Transverse colon (tissue), 4 donors: ENCODE measurements at places on chromosomes 5 and 9.

- H3K27ac ChIP-seq: peak overlapping the region; percentile 44
- no peaks in the 10 kb centered on the region for H3K36me3 ChIP-seq
- H3K4me3 ChIP-seq: no peak overlapping the region
- H3K4me1 ChIP-seq: no peaks in the 10 kb centered on the region
Measured at GRCh38 chr9:2817999-2818803, 25.7 kb downstream of the PUM3 start.

DNA sequence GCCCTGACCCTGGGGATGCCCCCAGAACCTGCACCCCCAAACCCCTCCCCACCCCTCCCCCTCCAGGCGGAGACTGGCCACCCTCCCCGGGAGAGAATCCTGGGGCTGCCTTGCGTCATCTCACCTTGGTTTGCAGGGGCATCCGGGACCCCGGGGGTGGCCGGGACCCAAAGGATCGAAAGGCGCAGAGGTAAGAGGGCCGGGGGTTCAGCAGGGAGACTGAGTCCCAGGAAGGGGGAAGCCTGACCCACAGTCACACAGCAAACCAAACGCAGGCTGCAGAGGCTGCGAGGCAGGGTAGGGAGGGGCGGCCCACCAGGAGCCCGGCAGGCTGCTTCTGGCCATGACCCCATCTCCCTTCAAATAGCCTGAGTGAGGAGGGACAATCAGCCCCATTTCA is 33.8 kb upstream of the ORM1 start:
- no peaks in the 10 kb centered on the region for H3K4me1 ChIP-seq
- DNase-seq: peak; percentile 6
- H3K27me3 ChIP-seq: no peaks in the 10 kb centered on the region

DNA sequence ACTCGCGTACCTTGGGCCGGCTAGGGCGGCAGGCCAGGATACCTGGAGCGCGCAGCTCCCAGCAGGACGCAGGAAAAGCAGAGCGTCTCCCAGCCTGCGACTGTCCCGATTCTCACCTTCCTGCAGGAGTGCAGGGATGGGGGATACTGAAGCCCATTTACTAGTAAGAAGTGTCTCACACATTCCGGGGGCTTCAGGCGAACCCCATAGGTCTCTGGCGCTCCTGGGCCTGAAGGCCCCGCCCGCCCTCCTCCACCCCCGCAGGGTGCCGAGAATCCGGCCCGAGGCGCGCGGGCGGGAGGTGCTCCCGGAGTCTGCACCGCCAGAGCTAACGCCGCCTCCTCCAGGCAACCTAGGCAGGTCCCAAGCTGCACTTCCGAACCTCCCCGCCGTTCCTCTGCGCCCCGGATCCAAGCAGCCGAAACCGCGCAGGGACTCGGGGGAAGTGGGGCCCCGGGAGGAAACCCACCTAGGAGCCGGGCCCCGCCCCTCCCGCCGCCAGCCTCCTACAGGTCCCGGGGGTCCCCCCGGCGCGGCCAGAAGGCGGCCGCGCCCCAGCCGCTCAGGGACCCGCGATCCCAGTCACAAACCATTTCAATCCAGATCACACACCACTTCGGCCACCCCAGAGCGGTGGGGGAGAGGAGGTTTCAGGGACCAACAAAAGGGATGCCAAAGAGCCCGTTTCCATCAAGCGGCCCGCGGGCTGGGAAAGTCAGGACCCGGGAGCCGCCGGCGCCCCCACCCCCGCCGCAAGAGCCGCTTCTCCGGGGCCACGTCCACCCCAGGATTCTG is 1.2 kb downstream of the ROR2 start:
- no peaks in the 10 kb centered on the region for H3K36me3 ChIP-seq
- H3K27me3 ChIP-seq: peaks cover 62% of the 10 kb centered on the region
- peaks cover 33% of the 10 kb centered on the region for H3K4me1 ChIP-seq
- peak overlapping the region; percentile 94 for H3K27ac ChIP-seq
- peak; percentile 66 for DNase-seq
- peak overlapping the region; percentile 49 for H3K4me3 ChIP-seq

DNA sequence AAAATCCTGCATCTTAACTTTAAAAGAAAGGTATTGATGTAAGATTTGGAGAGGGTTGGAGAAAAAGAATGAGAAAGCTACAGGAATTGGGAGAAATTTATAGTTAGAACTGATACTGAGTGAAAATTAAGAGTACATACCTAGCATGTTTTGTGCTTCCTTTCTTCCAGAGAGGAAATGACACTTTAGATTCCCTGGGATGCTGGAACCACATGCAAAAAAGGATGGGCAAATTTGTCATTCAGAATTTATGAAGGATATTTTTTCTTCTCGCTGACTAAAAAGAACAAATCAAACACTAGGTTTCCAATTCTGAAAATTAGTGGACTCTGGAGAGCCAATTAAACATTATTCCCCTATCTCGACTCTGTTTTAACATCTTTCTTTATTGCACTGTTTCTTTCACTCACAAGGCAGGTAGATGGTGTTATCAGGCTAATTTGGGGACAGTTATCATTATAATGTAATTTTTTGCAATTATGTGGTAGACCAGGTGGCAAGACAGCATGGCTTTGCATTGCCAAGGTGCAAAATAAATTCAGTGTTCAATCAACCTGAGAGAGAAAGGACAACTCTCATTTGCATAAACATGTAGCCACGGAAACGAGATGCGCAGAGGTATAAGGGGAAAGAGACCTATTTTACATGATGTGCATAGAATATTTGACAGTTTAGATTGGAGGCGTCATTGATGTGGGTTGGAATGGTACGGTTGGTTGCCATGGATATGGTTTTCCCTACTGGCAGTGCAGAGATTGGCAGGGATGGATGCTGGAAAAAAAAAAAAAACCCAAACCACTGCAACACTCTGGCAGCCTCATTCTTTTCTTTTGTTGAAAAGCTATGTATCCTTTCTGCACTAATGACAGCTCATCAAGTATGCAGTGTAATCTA is 320.4 kb upstream of the CCNH start:
- no peak overlapping the region for H3K4me3 ChIP-seq
- no peak overlapping the region for H3K27ac ChIP-seq

- H3K4me3 ChIP-seq: peak overlapping the region; percentile 65
- H3K36me3 ChIP-seq: no peaks in the 10 kb centered on the region
- no peaks in the 10 kb centered on the region for H3K27me3 ChIP-seq
- peak overlapping the region; percentile 77 for H3K27ac ChIP-seq
- no peak for DNase-seq
Measured at GRCh38 chr9:38393128-38393796, 760 bp downstream of the ALDH1B1 start.

DNA sequence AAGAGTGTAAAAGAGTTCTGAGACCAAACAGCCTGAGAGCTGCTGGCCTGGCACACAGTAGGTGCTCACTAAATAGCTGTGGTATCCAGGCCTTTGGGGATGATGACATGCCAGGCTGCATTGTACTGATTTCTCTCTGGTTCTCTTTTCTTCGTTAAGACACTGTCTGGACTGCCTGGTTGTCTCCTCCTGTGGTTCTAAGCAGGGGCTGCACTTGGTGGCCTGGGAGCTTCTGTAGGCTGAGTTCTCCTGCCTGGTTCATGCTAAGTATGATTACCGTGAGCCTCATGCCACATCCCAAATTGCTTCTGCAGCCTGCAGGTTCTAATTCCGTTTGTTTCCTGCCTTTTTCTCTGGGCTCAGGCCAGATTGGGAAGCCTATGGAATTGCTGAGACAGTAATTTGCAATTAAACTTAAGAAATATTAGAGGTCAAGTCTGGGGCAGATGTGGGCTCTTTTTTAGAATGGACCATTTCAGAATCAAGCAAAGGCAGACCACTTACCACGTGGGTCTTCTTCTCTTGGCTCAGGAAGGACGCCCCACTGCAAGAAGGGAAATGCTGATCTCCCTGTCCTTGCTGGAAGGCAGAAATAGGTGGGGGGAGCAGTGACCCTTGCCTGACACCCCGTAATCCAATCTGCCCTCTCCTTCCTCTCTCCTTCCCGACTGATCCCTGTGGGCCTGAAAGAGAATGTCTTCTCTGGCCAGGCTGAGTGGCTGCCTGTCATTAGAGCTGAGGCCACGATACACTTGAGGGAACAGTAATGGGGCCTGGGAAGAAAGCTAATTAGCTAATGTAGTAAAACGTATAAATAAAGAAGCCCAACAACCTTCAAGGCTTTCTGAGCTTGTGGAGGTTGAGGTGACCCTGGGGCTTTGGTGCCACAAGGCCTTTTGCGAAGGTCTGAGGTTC is 21.9 kb upstream of the BOD1 start:
- no peak for DNase-seq
- no peak overlapping the region for H3K4me3 ChIP-seq
- H3K27ac ChIP-seq: no peak overlapping the region
- H3K27me3 ChIP-seq: no peaks in the 10 kb centered on the region
- no peaks in the 10 kb centered on the region for H3K36me3 ChIP-seq

GRCh38 chr5:56356836-56357160 is 123.7 kb upstream of the ANKRD55 start:
- peaks cover 10% of the 10 kb centered on the region for H3K4me1 ChIP-seq
- no peak for DNase-seq
- H3K27ac ChIP-seq: no peak overlapping the region
- H3K4me3 ChIP-seq: no peak overlapping the region
- H3K36me3 ChIP-seq: no peaks in the 10 kb centered on the region

GRCh38 chr5:106964132-106964531 is 706.6 kb downstream of the EFNA5 start:
- no peak overlapping the region for H3K27ac ChIP-seq
- no peaks in the 10 kb centered on the region for H3K4me1 ChIP-seq
- no peak for DNase-seq
- H3K36me3 ChIP-seq: no peaks in the 10 kb centered on the region
- no peak overlapping the region for H3K4me3 ChIP-seq

- peaks cover 19% of the 10 kb centered on the region for H3K4me1 ChIP-seq
- H3K4me3 ChIP-seq: peak overlapping the region; percentile 33
- no peaks in the 10 kb centered on the region for H3K36me3 ChIP-seq
Measured at GRCh38 chr5:95620870-95621838, 1.3 kb downstream of the GPR150 start.

GRCh38 chr9:131238402-131239021 is 37.8 kb downstream of the FAM78A start:
- peak overlapping the region; percentile 29 for H3K27ac ChIP-seq

- H3K36me3 ChIP-seq: no peaks in the 10 kb centered on the region
- no peaks in the 10 kb centered on the region for H3K27me3 ChIP-seq
- no peak overlapping the region for H3K4me3 ChIP-seq
- H3K27ac ChIP-seq: no peak overlapping the region
- no peaks in the 10 kb centered on the region for H3K4me1 ChIP-seq
Measured at GRCh38 chr5:173730632-173731298, 114.3 kb upstream of the BOD1 start.

- H3K4me1 ChIP-seq: peaks cover 33% of the 10 kb centered on the region
Measured at GRCh38 chr9:35518225-35518821, 28.4 kb downstream of the RUSC2 start.
